NAMALWA (cell line): ENCODE measurements at places on chromosomes 3 and 15.
A peak's percentile ranks its signal among the peaks of the same experiment; 100 is the strongest.

DNA sequence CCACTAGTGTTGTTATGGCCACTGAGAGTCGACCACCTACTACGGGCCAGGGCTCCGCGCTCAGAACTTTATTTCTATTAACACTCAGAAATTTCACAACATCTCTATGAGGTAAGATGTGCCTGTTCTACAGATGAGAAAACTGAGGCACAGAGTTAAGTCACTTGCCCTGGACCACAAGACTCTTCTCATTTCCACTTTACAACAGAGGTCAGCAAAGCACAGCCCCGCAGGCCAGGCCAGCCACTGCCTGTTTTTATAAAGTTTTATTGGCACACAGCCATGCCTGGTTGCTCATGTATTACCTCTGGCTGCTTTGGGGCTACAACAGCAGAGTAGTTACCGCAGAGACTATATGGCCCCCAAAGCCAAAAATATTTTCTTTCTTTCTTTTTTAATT is 503.6 kb downstream of the SHQ1 start:
- no peak for DNase-seq

DNA sequence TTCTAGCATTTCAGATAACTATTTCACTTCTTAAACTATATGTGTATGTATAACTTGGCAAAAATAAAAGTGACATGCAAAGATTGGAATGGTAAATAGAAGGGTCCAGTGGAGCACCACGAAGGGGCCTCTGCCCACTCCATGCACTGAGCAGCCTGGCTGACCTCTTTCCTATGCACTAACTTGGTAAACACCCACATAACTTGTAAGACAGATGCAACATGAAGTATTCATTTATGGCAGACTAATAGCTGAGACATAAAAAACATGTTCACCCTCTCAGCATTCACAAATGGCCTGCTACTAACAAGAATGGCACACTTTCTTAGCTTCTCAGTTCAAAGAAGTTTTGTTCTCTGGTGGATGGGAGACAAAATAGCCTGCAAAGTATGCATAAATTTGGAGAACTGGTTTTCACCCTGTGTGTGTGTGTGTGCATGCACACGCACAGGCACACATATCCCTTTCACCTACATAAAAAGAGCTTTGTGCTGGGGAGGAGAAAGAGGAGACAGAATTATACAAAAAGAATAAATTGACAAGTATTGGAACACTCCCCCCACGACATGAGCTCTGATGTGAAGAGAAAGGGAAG is 26.5 kb upstream of the RYK start:
- DNase-seq = no peak

- no peak for DNase-seq
Measured at GRCh38 chr3:48219543-48219942, 3.8 kb upstream of the CAMP start.

DNA sequence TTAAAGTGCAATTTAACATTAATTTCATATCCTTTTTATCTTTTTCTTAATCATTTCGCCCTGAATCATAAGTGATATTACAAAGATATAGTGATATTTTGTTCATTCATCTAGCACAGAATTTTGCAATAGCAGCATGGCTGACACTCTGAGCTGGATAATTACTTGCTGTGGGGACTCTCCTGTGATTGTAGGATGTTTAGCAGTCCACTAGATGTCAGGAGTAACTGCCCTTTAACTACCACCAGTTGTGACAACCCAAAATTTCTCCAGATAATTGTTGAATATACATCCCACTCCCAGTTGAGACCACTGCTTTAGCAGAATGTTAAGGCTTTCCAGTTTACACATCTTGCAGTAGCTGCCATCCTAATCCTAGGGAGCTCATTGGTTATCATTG is 196.8 kb upstream of the MBNL1 start:
- DNase-seq = peak; percentile 71

DNA sequence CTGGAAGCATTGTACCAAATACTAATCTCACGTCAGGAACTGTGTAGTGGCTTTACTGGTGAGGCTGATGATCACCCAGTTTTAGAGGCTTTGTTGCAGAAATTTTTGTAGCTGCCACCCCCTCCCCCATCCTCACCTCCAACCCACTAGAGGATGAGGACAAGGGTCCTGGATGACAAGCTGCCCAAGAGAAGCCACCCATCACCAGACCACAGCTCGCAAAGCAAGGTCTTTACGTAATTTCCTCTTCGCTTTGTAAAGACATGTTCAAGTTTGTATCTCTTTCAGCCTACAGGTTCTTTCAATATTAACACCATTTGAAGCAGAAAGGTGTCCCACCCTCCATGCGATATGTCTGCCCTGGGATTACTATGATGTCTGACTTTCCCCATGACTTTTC is 74.2 kb downstream of the LDHAL6B start:
- no peak for DNase-seq

GRCh38 chr3:45665101-45665572 is 24.1 kb upstream of the SACM1L start:
- peak; percentile 82 for DNase-seq

DNA sequence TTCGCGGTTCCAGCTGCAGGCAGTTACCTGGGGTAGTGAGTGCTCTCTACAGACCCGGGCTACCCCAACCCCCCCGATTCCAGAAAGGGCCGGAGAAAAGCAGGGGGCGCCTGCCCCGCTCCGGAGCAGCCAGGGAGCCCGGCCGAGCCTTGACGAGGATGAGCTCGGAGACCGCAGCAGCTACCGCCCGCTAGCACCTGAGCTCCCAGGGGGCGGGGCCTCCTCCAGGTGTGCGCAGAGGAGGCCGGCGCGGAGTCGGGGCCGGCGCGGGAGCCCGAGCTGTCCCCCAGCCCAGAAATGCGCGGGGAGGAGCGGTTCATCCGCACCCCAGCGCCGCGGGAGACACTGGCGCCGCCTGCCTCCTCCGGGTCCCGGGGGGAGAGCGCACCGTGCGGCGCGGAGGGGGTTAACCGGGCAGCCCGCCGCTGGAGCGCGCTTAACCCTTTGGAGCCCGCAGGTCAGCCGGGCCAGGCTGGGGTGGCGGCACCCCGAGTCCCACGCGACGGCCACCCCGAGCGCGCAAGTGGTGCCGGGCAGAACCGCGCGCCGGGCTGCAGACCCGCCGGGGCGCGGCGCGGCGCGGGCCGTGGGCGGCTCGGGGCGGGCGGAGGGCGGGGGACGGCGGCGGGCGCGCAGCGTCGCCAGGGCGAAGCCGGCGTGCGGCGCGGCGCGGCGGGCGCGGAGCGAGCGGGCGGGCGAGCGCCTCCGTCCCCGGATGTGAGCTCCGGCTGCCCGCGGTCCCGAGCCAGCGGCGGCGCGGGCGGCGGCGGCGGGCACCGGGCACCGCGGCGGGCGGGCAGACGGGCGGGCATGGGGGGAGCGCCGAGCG is at the start of gene CACNA1D:
TSS of gene CACNA1D (plus strand) at position 649 of the 829 bp plus-strand sequence. CDS start 556 bp downstream, outside the sequence.
- DNase-seq = no peak

DNA sequence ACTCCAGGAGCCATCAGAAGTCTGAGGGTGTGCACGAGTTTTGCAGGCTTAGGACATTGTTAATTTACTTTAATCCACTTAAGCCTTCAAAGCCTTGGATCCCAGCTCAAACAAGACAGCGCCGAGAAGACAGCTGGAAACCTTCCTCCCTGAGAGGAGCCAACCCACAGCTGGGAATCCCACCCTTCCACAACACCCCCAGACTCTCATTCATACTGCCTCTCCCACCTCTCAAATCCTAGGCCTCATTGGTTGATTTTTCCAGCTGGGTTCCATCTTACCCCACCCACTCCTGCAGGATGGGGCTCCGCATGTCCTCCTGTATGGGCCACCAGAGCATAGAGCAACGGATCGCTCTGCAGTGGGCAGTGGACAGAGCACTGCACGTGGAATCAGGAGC is 80.4 kb downstream of the SEMA5B start:
- no peak for DNase-seq

DNA sequence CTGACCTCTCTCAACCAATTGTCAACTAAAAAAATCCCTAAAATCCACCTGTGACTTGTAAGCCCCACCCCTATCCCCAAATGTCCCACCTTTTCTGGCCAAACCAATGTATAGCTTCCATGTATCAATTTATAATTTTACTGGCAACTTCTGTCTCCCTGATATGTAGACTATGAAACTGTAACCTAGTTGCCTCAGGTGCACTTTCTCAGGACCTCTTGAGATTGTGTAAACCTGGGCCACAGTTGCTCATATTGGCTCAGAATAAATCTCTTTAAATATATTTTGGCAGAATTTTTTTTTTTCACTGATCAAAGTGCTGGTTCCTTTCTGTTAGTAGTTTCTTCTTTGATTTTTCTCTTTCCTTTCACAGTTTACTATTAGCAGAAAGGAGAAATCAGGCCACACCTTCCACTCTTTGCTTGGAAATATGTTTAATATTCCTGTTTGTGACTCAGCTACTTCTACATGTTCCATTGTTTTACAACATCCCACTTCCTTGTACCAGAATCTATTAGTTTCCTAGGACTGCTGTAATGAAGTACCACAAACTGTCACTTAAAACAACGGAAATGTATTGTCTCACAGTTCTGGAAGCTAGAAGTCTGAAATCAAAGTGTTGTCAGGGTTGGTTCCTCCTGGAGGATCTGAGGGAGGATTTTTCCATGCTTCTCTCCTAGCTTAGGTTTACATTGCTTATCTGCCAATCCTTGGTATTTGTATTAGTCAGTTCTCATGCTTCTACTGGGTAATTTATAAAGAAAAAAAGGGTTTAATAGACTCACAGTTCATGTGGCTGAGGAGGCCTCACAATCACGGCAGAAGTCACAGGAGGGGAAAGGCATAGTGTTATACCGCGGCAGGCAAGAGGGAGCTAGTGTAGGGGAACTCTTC is 801.2 kb upstream of the ARPP21 start:
- DNase-seq = no peak

GRCh38 chr15:50907601-50908208 is 778 bp upstream of the AP4E1 start:
- DNase-seq = peak; percentile 77
